Cerebellar nuclear complex (tissue), 1 donor: ENCODE measurements at places on chromosomes 7 and 10.

GRCh38 chr7:85103357-85103756, 83.5 kb downstream of the SEMA3D start:
- no peak for DNase-seq

- no peak for DNase-seq
Observed at GRCh38 chr10:73248259-73248724, 1.2 kb upstream of the DNAJC9 start.

DNA sequence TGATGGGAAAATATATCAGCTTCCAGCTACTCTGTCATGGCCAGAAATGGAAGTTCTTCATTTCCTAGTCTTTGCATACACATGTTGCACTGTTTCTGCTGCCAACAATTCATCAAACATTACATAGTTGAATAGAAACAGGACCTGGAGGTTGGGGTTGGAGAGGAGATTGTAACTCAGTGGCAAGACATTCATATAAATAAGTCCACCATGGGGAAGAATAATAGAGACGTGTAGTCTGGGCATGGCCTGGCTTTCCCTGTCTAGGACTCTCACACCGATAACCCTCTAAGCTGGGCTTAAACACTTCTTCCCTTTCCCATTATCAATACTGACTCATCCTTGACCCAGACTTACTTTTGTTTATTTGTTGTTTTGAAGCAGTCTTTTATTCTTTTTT, 155.7 kb downstream of the PLPP4 start:
- DNase-seq, result no peak

DNA sequence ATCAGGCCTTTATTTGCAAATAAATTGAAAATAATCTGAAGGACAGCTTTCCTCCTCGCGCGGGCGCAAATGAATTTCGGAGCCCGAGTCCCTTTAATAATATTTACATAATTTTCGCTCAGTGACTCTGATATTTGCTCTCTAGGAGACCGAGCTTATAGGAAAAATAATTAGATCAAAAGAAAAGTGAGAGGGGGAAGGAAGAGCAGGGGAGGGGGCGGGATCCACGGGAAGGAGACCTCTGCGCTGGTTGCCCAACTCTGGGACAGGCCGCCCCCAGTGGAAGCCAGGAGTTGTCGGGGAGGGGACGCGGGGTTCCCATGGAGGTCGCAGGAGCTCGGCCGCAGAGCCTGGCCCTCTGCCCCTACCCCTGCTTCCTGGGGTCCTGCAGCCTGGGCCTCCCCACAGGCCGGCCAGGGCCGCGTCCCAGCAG, 5.8 kb downstream of the UNCX start:
- DNase-seq, result no peak

DNA sequence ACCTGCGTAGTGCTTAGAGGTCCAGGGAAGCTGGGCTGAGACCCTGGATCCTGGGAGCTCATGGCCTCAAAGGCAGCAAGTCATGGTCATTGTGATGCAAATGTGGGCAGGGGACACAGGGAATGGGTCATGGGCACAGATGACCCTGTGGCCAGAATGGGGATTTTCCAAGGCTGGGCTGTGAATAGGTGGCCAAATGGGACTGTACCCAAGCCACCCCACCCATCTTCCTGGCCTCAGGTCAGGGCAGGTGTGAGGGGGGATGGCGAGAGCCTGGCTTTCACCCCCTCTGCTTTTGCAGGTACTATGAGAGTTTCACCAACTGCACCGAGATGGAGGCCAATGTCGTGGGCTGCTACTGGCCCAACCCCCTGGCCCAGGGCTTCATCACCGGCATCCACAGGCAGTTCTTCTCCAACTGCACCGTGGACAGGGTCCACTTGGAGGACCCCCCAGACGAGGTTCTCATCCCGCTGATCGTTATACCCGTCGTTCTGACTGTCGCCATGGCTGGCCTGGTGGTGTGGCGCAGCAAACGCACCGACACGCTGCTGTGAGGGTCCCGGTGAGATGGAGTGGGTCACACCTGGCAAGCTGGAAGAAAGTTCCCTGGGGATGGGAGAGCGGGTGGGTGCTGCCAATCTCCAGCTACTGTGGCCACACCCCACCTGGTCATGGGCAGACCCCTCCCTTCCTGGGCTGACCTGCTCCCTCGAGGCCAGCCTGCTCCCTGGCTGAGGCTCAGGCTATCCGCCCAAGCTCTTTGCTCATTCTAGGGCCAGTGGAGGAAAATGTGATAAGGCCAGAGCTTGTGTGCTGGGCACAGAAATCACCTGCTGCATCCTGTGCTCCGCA, 25.5 kb downstream of the RAMP3 start:
- DNase-seq, result no peak

GRCh38 chr10:95663496-95663895, 7.0 kb upstream of the ALDH18A1 start:
- no peak for DNase-seq
